ENCODE measurements at places on chromosomes 3 and 15.

DNA sequence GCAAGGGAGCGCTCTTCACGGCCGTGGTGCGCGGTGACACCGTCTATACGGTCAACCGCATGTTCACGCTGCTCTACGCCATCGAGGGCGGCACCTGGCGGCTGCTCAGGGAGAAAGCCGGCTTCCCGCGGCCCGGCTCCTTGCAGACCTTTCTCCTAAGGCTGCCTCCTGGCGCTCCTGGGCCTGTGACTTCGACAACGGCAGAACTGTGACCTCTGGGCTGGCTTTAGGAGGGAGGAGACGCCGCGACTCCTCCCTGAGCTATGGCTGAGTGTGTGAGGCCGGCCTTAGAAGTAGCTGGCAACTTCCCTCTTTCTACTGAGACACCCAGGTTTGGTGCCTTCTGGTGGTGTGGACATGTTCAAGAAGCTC is 1.4 kb downstream of the KBTBD13 start:
- DNase-seq = peak; percentile 68

GRCh38 chr3:7684182-7684715 is 817.4 kb upstream of the LMCD1 start:
- DNase-seq = no peak

GRCh38 chr3:45153658-45154437 is 7.7 kb upstream of the CDCP1 start:
- no peak for DNase-seq

- no peak for DNase-seq
These were observed 105.0 kb upstream of the GAP43 start for GRCh38 chr3:115518100-115518852.

DNA sequence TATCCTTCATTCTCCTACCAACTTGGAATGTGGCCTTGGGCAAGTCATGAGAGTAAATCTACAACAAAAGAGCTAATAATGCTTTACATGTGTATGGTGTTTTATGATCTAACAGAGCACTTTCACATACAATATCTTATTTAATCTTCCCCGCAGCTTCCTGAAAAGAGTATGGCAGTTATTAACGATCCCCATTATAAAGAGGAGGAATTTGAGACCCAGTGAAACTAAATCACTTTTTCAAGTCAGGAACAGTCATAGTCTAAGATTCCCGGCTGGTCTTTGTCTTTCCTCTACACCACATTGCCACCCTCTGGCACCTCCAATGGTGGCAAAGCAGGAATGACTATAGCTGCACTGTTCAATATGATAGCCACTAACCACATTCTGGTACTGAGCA is 69.7 kb upstream of the CMSS1 start:
- DNase-seq = no peak

- DNase-seq = no peak
These were observed 19.5 kb downstream of the ARHGEF3 start for GRCh38 chr3:56782215-56782614.

DNA sequence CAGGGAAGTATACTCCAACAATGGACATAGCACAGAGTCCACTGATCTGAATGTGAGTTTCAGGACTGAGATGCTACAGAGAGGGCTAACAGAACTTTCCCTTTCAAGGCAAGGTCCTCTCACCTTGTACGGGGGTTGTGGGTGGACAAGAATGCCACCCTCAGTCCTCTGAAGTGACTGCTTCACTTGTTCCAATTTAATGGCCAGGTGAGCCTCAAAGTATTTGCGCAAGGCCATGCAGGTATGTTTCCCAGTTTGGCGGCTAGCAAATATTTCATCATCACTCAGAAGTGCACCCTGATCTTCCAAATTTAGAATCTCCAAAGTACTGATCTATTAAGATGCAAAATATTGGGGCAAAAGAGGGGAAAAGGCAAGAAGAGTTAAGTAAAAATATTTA is 38.1 kb downstream of the RBM15B start:
- no peak for DNase-seq

DNA sequence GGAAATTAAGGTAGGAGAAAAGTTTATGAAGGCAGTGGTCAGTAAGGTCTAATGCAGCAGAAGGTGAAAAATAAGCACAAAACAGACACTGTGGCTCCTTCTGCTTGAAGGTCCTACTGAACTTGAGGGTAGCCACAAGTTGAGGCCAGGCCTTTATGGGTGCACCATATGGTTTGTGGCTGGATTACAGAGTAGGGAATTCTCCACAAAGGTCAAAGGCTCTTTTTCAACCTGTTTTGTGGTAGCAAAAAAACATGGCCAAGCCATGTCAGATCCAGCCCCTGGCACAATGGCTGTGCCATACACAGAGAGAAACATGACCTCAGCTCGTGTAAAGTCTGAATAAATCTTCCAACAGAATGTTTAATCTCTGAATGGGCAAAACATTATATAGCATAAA is 214.0 kb downstream of the SATB1 start:
- DNase-seq = no peak

GRCh38 chr3:171183042-171183441 is 156.5 kb upstream of the SLC2A2 start:
- DNase-seq = no peak

DNA sequence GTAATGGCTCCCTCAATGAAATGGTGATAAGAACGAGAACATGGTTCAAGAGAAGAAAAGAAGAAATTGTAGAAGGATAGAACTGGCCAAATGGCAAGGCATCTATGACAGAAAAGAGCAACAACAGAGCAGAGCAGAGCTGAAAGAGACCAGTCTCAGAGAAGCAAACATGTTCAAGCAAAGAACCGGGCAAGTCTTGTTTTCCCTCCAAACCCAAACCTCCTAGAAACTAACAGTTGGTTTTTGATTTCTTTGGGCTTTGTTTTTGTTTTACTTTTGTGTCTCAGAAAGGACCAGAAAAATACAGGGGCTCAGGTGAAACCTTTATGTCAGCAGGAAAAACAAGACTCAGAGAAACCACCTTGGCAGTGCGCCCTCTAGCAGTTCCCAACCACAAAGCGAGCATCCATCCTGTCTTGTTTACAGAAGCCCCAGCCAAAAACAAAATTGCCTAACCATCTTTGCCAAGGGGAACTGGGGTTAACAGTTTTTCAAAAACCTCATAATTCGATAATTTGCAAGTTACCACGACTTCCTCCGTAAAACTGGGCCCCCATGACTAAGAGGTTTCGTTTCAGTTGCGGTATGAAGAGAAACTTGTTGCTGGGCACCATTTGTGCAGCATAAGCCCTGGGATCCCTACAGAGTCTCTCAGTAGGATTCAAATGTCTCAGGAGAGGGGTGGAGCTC is 159.2 kb upstream of the SLC24A5 start:
- no peak for DNase-seq

- no peak for DNase-seq
These were observed 188.0 kb downstream of the PEX5L start for GRCh38 chr3:179848711-179849110.

DNA sequence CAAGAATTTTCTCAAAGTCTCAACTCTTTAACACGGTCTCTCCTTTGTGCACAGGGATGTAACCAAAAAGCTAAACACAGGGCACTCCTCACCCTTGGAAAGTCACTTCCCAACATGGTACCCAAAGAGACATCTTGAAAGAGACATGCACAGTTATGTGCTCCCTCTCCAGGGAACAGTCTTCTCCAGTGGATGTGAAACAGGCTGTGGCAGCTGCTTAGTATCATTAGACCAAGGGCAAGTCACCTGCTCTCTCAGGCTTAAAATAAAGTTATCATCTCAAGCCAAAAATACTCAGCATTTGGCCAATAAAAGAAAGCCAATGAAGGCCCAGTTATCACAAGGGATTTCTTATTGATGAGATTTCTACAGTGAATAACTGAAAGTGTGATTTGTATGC is 128.3 kb downstream of the WDR76 start:
- DNase-seq = no peak

DNA sequence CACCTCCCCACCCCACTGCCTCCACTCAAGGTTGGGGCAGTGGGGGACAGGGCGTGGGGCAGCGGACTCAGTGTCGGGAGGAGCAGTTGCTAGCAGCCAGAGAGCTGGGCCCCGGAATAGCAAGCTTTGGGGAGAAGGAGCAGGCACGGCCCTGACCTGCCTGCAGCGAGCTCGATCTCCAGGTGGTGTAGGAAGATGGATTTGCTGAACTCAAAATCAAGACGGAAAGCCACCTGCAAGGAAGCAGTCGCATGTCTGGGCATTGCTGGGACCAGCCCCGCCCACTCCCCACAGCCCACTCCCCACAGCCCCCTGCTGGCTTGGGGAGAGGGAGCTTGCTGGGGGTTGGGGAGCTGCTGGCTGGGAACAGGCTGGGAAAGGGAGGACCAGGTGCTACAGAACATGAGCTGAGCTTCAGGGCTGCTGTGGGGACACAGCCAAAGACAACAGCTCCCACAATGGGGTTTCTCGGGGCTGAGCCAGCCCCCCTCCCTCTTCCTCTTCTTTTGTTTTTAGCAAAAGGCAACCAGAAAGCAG is 38.0 kb downstream of the FEM1B start:
- DNase-seq = peak; percentile 7

DNA sequence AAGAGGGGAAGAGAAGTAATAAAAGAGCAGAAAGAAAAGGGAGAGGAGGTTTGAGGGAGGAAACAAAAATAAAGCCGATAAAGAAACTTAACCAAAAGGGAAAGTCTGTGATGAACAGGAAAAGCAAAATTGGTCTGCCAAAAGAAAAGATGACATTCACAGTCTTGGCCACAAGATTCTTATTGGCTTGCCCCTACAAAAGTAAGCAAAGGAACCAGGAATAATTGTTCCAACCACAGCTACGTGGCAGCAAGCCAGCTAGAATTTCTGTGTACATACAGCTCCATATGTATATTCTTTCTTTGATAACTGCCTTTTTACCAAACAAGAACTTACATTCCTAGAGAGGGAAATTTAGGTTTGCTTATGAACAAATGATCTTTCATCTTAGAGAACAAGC is 79.6 kb downstream of the MLH1 start:
- no peak for DNase-seq

DNA sequence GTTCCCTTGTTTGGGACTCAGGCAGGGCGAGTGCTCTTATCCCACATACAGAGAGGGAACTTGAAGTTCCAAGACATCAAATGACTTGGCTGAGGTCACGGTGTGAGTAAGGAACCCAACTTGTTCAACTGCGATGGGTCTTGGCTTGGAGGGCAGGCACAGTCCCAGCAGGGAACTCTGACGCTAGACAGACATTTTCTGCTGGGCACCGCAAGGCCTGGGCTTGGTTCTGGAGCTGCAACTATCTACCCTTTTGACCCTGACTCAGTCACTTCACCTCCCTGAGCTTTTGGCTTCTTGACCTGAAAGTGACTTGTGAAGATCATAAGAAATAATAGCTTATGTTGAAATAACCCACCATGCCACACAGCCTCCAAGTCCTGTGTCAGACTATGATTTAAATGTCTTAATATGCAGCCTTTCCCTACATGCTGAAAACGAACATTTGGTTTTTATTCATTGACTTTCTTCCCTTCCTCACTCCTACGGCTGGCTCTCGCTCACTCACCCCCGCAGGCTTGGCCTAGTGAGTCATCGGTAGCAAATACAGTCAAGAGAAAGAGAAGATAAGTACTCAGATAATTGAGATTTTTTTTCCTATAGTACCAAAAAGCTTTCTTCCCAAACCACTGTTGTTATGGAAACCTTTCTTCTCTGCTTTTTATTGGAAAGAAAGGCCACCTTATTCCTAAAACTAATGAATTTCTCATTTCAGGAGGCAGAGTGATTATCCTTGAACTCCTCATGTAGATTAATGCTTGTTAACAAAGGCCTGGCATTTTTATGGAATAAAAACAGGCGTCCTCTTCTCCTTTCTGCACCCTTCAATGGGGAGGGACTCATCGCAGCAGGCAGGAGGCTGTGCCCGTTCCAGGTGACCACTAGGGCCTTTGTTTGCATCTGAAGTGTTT is 178.4 kb downstream of the ATP10A start:
- no peak for DNase-seq

DNA sequence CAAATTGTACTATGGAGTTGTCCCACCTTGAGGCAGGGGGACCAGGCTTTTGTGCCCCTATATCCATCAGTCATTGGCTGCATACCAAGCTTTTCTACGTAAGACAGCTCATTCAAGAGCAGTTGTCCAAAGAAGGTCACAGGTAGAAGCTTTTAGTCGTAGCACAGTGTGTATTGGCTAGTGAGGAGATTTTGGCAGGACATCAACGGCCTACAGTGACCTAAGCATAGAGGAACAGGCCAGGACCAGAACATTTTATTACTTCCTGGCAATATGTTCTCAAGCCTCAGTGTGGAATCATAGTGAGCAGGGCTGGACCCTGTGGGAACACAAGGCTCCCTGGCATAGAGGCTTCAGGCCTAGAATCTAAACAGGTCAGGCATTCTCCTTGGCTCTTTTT is 105.4 kb upstream of the ANKRD28 start:
- DNase-seq = no peak

DNA sequence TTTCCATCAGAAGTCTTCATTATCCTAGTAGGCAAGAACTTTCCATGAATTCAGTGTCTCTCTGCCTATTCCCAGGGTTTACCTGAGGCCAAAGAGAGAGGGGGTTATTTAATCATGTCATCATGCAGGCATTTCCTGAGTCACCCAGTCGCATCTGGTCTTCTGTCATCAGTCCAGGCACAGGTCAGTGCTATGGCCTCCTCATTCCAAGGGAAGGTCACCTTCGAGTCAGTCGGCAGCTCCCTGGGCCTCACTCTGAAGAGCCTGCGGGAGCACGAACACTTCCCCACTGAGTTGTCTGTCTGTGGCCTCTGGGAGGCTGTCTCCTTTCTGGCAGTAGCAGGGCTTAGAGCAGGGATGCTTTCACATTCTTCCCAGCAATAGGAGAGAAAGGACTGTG is 26.2 kb upstream of the LRTM1 start:
- DNase-seq = no peak

GRCh38 chr3:14280326-14280725 is 101.7 kb downstream of the LSM3 start:
- DNase-seq = no peak

GRCh38 chr15:95839367-95839782 is 491.1 kb upstream of the NR2F2 start:
- peak; percentile 35 for DNase-seq

DNA sequence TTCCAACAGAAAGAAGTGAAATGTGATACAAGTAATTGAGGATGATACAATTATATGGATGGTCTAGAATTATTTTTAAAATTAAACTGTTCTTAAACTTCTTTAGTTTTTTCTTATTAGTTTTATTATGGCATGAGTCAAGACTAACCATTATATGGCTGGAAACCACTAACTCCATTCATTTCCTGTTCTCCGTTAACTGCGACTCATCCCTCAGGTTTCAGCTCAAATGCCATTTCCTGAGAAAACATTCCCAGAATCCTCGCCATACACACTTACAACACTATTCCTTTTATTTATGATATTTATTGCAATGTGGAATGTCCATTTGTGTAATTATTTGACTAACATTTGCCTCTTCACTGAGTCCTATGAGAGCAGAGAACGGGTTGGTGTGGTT is 394.1 kb downstream of the SOX2 start:
- DNase-seq = no peak

Measured in activated naive CD4-positive, alpha-beta T cell treated with anti-CD3 and anti-CD28 coated beads, Interleukin-2, amount 10 ng/mL, durations not matched to agents 7 days and 5 days (primary cell).